ENCODE measurements at places on chromosomes 5 and 9.
A peak's percentile ranks its signal among the peaks of the same experiment; 100 is the strongest.

DNA sequence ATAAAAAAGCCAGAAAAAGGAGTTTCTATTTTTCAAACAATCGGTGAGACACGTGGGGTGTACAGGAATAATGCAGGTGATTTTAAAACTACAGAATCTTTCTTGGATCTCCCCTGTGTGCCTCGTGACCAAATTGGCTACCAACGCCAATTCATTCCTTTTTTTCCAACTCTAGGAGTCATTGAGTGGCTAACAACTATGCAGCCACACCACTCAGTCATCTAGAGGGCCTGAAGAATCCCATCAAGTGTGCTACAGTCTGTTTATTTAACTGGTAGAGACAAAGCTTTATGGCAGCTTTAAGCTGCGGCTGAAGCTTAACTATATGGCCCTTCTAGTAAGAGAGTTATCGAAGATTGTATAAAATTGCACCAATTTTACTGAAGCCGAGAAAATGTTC is 113.1 kb upstream of the NIPBL start:
- no peak for DNase-seq

DNA sequence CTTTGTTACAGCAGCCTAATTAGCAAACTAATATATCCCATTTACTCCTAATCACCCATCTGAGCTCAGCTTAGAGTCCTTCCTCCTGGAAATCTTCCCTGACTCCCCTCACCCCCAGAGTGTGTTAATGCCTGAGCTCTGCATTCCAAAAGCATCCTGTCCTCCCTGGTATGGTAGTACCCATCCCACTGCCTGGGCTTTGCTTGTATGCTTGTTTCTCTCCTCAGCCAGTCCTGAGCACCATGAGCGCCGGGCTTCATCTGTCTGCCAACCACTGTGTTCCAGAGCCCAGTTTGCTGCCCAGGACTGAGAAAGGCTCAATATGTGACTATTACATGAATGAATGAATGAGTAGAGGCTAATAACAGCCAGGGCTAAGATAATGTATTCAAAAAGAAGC is 272.4 kb downstream of the CDK5RAP2 start:
- no peak for DNase-seq

- DNase-seq = no peak
These were observed 79.5 kb upstream of the ERCC6L2 start for GRCh38 chr9:95796029-95796428.

DNA sequence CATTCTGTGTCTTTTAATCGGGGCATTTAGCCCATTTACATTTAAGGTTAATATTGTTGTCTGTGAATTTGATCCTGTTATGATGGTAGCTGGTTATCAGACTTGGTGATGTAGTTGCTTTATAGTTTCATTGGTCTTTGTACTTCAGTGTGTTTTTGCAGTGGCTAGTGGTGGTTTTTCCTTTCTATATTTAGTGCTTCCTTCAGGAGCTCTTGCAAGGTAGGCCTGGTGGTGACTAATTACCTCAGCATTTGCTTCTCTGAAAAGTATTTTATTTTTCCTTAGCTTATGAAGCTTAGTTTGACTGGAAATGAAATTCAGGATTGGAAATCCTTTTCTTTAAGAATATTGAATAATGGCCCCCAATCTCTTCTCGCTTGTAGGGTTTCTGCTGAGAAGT is 156.9 kb downstream of the CNTLN start:
- peak; percentile 2 for DNase-seq

DNA sequence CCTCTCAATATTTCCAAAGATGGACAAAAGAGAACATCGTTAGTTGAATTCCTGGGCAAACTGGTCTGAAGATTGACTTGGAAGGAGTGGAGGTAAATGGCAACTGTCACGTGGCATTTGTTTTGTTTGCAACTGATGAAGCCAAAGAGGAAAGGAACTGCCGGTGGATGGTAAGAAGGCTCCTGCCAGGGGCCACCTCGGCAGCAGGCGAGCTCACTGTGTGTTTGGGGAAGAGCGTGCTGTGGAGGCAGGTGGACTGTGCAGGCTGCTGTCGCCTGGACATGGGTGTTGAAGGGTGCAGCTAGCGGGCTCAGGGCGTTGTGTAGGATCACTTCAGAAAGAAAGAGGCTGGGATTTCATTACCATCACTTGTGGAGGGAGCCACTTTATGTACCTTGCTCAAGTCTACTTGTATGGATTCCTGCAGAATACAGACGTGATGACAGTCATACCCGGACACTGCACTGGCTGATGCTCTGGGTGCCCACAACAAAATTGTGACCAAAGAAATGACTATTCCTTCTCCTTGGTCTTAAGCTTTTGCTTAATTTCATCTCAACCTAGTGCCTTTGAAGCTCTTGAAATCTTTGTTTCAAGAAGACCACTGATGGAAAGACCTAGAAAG is 72.7 kb downstream of the MAP1B start:
- peak; percentile 66 for DNase-seq

DNA sequence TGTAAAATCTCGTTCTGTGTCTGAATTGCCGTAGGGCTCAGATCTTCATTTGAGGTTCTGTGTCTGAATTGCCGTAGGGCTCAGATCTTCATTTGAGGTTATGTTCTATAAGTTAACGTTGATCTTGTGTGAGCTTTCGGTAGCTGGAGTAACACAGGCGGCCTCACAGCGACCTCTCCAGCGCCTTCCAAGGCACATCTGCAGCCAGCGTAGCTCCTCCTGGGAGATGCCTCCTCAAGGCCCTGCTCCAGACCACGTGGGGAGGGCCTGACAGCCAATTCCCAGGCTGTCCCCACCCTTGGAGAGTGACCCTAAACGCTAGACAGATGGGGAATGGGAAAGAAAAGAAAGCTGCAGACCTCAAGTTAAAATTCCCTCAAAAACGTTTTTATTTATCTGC is 8.7 kb upstream of the AHRR start:
- no peak for DNase-seq

GRCh38 chr5:171420431-171421241 is 1.2 kb downstream of the FGF18 start:
- peak; percentile 91 for DNase-seq

GRCh38 chr9:129696944-129697655 is 31.7 kb downstream of the PRRX2 start:
- peak; percentile 97 for DNase-seq

DNA sequence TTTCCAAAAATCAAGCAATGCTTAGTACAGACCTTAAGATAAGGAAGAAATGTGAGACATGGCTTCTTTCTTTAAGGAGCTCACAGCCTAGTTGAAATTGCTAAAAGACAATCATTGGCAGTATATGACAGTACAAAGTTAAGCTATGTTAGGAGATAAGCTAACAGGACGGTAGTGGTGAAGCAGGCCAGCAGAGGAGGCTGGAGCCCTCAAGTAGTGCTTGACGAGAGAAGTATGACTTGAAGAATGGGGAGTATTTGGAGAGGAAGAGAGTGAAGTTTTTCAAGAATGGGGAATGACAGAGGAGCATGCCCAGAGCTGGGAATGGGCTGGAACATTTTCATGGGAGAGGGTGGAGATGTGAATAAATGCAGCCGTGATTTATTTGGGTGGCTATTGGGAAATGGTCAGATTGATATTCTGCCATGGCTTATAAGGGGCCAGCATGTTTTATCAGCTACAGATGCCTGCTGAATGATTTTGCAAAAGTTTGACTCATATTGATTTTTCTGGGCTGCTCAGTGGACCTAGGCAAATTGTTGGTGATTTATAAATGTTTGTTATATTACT is 43.7 kb downstream of the LURAP1L start:
- DNase-seq = peak; percentile 62

- DNase-seq = no peak
These were observed 96.3 kb downstream of the CACNA1B start for GRCh38 chr9:137973829-137974416.

GRCh38 chr5:161530700-161531099 is 15.8 kb downstream of the GABRB2 start:
- DNase-seq = no peak

- DNase-seq = peak; percentile 50
These were observed 313 bp downstream of the BRIX1 start for GRCh38 chr5:34915856-34916192.

DNA sequence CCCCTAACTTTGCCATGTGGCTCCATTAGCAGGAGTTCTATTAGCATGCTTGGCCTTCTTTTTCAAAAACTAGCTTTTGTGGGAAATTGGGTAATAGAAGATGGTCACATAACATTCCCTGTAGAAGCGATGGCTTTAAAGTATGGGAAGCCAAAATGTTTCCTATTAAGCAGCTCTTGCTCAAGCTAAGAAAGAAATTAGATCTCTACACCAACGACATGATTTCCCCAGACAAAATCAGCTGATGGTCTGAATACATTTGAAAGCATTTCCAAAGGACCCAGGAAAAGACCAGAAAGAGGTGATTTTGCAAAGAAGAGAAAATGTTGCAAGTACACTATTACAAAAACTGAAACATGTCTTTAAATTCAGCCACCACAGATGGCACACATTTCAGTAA is 4.8 kb upstream of the NFIL3 start:
- DNase-seq = peak; percentile 35

GRCh38 chr5:42005561-42006153 is 80.6 kb downstream of the FBXO4 start:
- DNase-seq = peak; percentile 49

GRCh38 chr5:118233606-118234005 is 754.7 kb downstream of the DTWD2 start:
- no peak for DNase-seq

DNA sequence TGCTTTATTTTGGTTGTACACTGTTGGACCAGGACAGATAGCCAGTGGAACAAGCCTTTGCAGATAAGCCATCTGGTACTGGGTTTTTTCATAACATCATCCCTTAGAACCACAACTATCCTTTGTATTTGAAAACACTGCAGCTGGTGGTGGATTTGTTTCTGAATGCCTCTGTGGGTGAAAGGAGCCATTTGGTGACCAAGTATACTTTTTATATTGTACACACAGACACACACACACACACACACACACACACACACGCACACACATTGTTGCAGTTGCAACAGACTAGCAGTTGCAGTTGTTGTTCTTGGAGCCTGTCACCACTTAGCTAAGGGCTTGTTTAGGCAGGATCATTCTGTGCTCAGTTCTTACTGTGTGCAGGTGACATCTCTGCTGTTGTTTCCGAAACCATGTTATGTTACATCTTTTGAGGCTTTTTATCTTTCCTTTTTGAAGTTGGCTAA is 22.9 kb upstream of the CAVIN4 start:
- DNase-seq = no peak

GRCh38 chr5:68673106-68673822 is 420.6 kb upstream of the SLC30A5 start:
- DNase-seq = no peak

GRCh38 chr9:101126556-101126955 is 98.0 kb downstream of the PLPPR1 start:
- DNase-seq = no peak

GRCh38 chr9:104950838-104951237 is 22.9 kb upstream of the ABCA1 start:
- peak; percentile 23 for DNase-seq

DNA sequence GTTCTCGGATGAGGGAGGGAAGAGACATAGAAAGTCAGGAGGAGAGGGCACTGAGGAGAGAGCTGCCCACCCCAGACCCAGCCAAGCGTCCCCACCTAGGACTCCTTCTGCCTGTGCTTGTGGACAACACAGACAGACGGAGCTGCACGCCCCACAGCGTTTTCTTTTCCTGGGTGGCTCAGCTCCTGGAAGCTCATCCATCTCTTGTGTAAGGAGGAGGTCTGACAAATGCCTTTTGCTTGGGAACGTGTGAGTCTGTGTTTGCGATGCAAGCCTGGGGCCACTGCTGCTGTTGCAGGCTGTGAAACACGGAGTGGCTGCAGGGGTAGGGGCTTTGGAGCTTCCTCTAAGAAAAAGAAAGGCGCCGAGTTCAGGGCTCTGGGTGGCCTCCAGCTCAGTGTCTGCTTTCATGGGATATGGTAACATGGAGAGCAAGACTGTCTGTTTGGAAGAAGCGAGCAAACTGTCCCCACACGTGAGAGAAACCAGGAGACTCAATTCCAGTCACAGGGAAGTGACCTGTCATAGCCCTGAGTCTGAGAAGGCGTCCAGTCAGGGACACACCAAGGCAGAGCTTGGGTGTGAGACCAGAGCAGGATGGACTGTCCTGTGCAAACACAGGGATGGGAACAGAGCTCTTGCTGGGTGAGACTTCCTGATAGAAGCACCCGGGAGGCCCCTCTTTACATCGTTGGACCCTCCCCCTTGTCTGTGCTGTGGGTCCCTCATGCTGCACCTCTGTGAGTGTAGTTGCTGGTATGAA is 42.7 kb downstream of the GADD45G start:
- DNase-seq = no peak

DNA sequence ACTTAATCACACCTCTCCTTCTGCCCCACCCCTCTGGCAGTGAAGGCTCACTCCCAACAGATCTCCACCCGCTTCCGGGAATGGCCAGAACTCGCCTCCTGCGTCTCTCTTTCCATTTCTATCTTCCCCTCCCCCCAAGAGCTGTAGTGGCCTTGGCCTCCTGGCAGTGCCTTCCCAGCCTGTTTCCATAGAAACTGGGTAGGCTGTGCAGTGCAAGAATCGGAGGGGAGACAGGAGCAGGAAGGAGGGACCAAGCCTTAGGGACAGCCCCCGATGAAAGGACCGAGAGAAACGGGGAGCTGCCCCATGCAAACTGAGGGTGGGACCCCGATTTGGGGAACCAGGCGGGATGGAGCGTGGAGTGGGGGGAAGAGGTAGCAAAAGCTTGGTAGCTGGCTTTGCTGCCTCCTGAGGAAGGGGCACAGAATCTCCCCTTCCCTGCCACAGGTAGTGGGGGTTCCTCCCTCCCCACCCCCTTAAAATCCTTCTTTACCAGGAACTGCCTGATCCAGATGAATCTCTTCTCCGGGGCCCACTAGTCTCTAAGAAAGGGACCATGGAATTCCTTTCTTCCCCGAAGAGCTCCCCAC is 4.5 kb upstream of the PCDH1 start:
- no peak for DNase-seq

DNA sequence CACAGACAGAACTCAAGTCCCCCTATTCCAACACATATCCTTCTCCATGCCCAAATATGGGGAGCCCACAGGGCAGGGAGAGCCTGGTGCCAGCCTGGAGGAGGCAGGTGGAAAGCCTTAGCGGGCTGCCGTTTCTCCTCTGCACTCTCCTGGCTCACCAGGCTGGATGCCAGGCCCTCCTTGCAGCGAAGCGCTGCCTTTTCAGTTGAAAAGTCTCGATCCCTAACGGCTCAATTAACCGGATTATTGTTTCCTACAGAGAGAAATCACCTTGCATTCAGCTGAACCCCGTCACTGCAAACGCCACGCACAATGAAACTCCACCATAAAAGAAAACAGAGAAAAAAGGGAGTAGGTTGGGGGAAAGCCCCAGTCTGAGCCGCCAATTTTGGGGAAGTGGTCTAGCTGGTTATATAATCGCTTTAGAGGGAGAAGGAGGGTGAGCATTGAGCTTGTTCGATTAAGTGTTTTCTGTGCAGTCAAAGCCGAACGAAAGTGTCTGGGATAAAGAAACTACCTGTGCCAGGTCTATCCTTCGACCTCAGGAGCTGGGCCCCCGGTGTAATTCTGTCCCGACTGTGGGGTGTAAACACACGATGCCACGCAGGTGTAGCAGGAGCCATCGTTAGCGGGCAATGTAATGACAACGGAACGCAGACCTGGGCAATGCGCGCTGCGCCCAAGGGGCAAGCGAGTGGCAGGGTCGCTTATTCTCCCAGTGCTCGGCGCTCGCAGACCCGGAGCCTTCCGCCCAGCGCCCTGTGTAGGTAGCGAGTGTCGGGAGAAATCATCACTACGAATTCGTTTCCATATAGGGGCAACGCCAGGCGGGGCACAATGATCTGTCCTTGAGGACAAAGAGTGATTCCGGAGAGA is 3.8 kb downstream of the BARHL1 start:
- no peak for DNase-seq

GRCh38 chr9:98121058-98121457 is 2.0 kb upstream of the TRIM14 start:
- DNase-seq = peak; percentile 58

- DNase-seq = peak; percentile 40
These were observed 440.6 kb downstream of the CETN3 start for GRCh38 chr5:89968958-89969381.

- DNase-seq = no peak
These were observed 45.7 kb upstream of the SPATA31C2 start for GRCh38 chr9:88183798-88184495.

All from GM23248 (cell line).